ENCODE measurements at places on chromosomes 1 and 21. TPM values are rescaled to one million over a fixed set of nuclear protein-coding genes. Genes with fewer than 3 reads are reported as not detected.

The MYOG gene
- not detected for total RNA-seq

The OR2G6 gene
- not detected for total RNA-seq

The GJA8 gene
- total RNA-seq, result not detected

GRCh38 chr21:39484711-39485276 is 33.0 kb downstream of the SH3BGR start:
- H3K4me1 ChIP-seq, result peaks cover 15% of the 10 kb centered on the region
- DNase-seq, result no peak
- H3K4me3 ChIP-seq, result no peak overlapping the region
- H3K36me3 ChIP-seq, result no peaks in the 10 kb centered on the region

DNA sequence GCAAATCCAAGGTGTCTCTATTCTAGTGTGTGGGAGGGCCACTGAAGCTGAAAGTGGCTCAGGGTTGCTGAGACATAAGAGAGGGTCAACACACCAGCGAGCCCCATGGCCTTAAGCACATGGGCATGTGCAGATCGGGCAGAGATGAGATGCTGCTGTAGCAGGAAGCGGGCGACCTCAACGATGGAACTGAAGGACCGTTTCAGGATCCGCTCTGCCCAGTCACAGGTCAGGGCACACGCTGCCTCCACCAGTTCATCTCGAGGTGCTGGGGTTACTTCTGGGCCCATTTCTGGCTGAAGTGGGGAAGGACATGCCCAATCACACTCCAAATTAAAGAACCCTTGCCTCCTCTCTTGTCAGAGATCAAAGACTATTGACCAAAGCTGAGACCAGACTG is 3.5 kb downstream of the RFX5 start:
- no peak overlapping the region for H3K4me3 ChIP-seq
- H3K4me1 ChIP-seq, result peaks cover 30% of the 10 kb centered on the region
- H3K27ac ChIP-seq, result peak overlapping the region; percentile 43
- no peak for DNase-seq
- peaks cover 14% of the 10 kb centered on the region for H3K36me3 ChIP-seq
- H3K27me3 ChIP-seq, result no peaks in the 10 kb centered on the region

GRCh38 chr1:208990456-208990855 is 593.1 kb upstream of the CAMK1G start:
- peaks cover 4% of the 10 kb centered on the region for H3K36me3 ChIP-seq
- no peak for DNase-seq
- no peak overlapping the region for H3K27ac ChIP-seq

DNA sequence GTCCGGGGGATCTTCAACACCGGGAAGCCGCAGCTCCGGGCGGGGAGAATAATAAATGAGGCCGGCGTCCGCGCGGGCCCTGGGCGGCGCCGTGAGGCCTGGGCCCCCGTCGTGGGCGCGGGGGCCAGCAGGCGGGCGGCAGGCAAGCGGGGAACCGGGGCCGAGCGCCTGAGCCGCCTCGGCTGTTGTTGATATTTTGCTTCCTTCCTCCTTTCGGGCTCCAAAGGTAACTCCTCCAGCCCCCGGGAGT is at the start of gene MEF2D:
Gene MEF2D (minus strand): TSS at position 233 of the 250 bp plus-strand sequence. CDS start 17,483 bp downstream, outside the sequence.
- peak within 1 kb of the TSS; percentile 99 for H3K27ac ChIP-seq
- peaks cover 79% of the 10 kb centered on the region for H3K4me1 ChIP-seq
- DNase-seq, result no peak

DNA sequence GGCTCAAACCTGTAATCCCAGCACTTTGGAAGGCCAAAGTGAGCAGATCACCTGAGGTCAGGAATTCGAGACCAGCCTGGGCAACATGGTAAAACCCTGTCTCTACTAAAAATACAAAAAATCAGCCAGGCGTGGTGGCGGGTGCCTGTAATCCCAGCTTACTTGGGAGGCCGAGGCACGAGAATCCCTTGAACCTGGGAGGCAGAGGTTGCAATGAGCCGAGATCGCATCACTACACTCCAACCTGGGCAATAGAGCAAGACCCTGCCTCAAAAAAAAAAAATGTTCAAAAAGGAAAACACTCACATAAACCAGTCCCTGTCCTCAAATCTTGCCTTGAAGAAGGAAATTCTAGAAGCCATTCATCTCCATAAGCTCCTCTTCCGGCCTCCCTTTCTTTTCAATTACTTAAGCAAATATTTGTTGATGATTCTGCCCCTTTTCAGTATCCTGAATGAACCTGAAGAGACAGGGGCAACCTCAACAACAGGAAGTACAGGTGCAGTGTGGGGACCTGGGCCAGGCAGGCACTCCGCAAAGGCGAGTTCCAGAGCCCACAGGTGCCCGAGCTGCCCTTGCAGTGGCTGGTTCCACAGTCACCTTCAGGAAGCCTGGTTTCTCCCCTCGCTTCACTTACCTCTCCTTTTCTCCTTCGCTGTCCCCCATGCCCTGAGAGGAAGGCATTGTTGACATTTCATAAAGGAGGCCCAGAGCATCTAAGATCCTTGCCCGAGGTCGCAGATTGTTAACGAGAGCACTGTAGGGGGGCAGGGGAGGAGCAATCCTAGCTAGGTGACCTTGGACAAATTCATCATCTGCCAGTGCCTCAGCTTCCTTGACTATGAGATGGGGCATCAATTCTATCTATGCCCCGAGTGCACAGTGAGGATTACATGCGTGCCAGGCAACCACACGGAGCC is 8.9 kb upstream of the LEFTY1 start:
- H3K4me3 ChIP-seq, result no peak overlapping the region
- no peaks in the 10 kb centered on the region for H3K36me3 ChIP-seq
- H3K27me3 ChIP-seq, result no peaks in the 10 kb centered on the region

DNA sequence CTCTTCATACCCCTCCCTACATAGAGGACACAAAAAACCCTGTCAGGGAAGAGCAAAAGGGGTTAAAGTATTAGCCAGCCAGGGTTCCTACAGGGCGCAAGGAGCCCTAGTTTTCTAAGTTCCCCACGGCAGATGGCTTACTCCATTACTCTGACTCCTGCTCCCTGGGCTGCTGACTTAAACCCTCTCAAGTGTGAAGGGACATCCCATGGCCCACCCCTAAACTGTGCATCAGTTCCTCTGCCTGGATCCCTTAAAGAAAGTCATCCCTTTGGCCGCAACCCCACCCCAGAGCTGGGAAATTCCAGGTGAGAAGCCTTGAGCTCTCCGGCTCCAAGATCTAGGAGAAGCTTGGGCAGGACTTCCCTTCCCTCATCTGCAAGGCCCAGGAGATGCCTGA is 236.0 kb downstream of the TOMM20 start:
- no peaks in the 10 kb centered on the region for H3K27me3 ChIP-seq
- no peak overlapping the region for H3K27ac ChIP-seq
- DNase-seq, result no peak
- peaks cover 12% of the 10 kb centered on the region for H3K4me1 ChIP-seq
